ENCODE measurements at places on chromosomes 2 and 18. TPM values are rescaled to one million over a fixed set of nuclear protein-coding genes. Genes with fewer than 3 reads are reported as not detected.

NIFK gene
- 59.8 TPM for total RNA-seq

PTRHD1 gene
- 18.3 TPM for total RNA-seq

STPG4 gene
- not detected for total RNA-seq

OSR1 gene
- total RNA-seq = 1.7 TPM

TMEM37 gene
- total RNA-seq = 0.72 TPM

CD8A gene
- under 0.01 TPM for total RNA-seq

SPATA3 gene
- not detected for total RNA-seq

UPP2 gene
- not detected for total RNA-seq

GCG gene
- total RNA-seq = not detected

GREB1L gene
- total RNA-seq = 2.7 TPM

CHRND gene
- total RNA-seq = not detected

PMAIP1 gene
- total RNA-seq = 45.5 TPM

PTH2R gene
- total RNA-seq = 0.48 TPM

NT5DC4 gene
- total RNA-seq = not detected

NT5C1B gene
- total RNA-seq = not detected

SAG gene
- total RNA-seq = not detected

TFCP2L1 gene
- 18.5 TPM for total RNA-seq

MTCL1 gene
- 12.3 TPM for total RNA-seq

POU3F3 gene
- total RNA-seq = under 0.01 TPM

CROCC2 gene
- not detected for total RNA-seq

CASP10 gene
- total RNA-seq = 4.9 TPM

C2orf81 gene
- 0.72 TPM for total RNA-seq

REG1A gene
- total RNA-seq = not detected

STARD6 gene
- total RNA-seq = not detected

SOWAHC gene
- 53.5 TPM for total RNA-seq

LDLRAD4 gene
- not detected for total RNA-seq

CHN1 gene
- 0.21 TPM for total RNA-seq

GALNT13 gene
- 0.85 TPM for total RNA-seq

MYOM1 gene
- total RNA-seq = 0.96 TPM

CCDC74A gene
- total RNA-seq = 6.0 TPM
